Left renal cortex interstitium (tissue), 4 donors: ENCODE measurements at places on chromosomes 11 and 22. TPM values are rescaled to one million over a fixed set of nuclear protein-coding genes. Genes with fewer than 3 reads are reported as not detected.

GRCh38 chr11:77705195-77705875, 67.7 kb upstream of the CLNS1A start:
- DNase-seq: no peak

DNA sequence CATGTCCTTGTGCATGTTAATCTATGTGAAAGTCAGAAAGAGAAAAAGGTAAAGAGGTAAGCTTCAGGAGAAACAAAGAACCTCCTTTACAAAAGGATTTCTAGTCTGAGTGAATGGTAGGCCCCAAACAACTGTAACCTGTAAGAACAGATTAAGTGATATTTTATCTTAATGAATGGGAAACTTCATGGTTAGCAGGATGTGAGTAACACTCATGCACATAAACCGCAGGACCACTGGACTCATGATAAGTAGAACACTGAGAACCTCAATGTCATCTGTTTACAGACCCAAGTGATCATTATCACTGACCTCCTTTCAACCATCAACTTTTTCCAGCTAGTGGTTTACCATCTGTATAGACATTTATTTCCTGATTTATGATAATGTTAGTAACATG, 19.9 kb downstream of the OR8G5 start:
- DNase-seq: no peak

PES1 gene
- 79.8 TPM for polyA plus RNA-seq

CDON gene
- 17.9 TPM for polyA plus RNA-seq

OTOG gene
- 0.11 TPM for polyA plus RNA-seq
